ENCODE measurements at places on chromosomes 6 and 20. TPM values are rescaled to one million over a fixed set of nuclear protein-coding genes. Genes with fewer than 3 reads are reported as not detected.

DNA sequence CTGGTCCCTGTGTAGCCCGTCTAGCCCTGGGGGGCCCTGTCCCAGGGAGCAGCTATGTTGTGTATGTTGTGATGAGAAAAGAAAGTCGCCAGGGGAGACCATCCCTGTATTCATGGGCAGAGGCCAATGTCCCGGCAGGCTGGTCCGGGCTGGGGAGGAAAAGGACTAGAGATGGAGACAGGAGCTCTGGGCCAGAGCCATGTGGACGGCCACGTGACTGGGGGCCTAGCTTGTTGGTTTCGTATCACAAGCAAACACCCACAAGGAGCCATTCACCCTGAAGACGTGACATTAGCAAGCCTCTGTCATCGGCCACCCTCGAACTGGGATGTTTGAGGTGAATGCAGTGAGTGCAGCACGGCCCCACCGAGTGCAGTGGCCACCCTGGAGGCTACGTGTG lies 2.9 kb upstream of the HRH3 start:
- no peak for DNase-seq

DNA sequence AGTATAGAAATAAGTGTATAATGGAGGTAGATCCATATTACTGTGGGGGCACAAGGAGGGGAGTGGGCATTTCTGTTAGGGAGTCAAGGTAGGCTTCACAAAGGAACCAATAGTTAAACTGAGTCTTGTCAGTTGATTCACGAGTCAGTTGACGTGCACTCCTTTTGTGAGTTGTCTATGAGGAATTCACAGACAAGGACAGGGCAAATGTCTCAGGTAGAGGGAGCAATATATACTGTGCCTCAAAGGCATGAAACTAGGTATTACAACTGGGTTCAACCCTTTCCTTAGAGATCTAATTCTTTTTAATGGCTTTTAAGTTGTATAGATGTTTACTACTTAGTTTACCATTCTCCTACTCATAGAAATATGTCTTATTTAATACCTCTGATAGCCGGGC lies 11.0 kb downstream of the TMEM14C start:
- no peak for DNase-seq

DNA sequence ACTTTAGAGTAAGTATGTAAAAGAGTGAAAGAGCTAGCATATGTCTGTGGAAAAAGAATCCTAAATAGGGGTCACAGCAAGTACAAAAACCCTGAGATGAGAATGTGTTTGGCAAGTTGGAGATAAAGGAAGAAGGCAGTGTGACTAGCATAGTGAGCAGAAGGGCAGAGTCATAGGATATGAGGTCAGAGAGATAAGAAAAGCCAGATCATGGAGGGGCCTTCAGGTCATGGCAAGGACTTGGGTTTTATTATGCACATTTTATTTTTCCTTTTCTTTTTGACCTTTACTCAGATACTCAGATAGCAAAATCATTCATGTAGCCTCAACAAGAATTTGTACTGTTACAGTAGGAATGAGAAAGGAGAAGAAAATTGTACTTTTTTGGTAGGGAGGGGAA lies 138.0 kb downstream of the GJA1 start:
- DNase-seq = no peak

The CLDN20 gene
- total RNA-seq = not detected

GRCh38 chr6:15620611-15621010 lies 42.2 kb downstream of the DTNBP1 start:
- no peak for DNase-seq

The ADGRB3 gene
- total RNA-seq = 0.10 TPM

DNA sequence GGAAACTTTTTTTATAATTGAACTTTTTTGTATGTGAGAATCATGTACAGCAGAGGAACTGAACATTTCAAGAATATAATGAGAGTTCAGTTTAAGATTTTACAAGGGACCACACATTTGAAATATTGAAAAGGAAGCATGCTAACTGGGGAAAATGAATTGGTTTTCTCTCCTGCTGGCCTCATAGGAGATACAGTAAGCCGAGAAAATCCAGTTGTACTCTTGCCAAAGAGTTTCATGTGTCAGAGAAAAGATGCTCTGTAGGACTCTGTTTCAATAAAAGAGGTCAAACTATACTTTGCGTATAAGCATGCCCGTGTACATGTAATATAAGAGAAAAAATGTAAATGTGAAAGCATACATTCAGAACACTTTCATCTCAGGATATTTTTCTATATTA lies 393.5 kb upstream of the NRSN1 start:
- no peak for DNase-seq

DNA sequence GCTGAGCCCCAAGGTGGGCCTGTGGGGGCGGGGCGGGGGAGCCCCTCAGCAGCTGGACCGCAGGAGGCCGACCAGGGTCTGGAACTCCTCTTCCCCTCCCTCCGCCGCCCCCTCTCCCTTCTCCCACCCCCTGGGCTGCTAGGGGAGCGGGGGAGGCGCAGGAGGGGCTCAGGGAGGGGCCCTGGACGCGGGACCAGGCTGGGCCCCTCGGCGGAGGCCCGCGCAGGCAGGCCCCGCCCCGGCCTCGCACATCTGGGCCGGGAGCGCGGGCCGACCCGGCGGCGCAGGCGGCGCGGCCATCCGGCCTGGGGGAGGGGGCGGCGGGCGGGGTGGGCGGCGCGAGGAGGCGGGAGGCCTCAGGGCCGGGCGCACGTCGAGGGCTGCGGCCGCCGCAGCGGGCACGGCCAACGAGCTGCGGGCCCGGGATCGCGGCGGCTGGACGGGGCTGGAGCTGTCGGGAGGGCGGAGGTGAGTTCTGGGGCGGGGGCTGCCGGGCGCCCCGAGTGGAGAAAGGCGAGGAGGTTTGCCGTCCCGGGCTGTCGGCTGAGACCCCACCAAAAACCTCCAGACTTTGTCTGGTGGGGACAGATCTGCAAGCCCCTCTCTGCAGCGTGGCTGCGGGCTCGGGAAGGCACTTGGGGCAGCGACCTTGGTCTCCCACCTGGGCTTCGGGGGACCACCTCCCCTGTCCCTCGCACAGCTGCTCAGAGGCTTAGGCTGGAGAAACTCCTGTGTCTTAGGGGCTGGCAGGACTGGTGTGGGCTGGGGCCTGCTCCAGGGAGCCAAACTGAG lies at the start of gene HSPA12B:
Gene HSPA12B, plus strand, starts transcription at position 359 of the 792 bp plus-strand sequence. CDS start 5,990 bp downstream, outside the sequence.
- DNase-seq = no peak

DNA sequence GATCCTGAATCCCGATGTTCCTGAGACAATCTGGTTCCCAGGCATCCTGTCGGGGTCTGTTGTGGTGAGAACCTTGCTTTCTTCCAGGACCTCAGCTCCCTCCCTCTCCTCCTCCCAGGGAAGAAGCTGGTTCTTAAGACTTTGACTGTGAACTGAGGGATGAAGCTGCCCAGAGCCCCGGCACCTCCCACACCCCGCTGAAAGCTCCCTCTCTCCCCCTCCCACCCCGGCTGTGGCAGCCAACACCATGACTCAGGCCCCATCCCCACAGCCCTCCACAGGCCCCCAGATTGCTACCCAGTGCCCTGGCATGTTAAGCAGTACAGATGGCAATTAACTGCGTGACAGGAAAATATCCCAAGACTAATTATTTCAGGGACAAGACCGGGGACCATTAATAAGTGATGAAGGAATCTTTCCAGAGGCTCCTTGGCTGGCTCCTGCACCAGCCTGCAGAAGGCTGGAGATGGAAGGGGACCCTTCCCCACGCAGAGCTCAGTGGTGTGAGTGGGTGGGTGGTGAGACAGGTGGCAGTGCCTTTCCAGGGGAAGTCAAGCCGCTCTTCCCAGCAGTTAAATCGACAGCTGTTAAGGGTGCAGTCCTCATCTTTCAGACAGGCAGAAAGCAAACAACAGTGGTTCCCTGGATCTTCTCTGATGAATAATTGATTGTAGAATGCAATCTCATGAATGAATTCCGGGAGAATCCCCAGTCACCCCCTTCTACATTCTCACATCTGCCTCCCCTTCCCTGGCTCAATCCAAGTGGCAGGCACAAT lies 237.9 kb downstream of the LRFN2 start:
- no peak for DNase-seq

The DDR1 gene
- total RNA-seq = 95.2 TPM

The CENPW gene
- 62.1 TPM for total RNA-seq

- DNase-seq = no peak
These were observed 176.7 kb upstream of the HSF2 start for GRCh38 chr6:122222761-122223160.

- no peak for DNase-seq
These were observed 179.0 kb upstream of the CST7 start for GRCh38 chr20:24769878-24770627.

The RFX6 gene
- total RNA-seq = not detected

- no peak for DNase-seq
These were observed 75.7 kb upstream of the OPRM1 start for GRCh38 chr6:153963352-153963751.

The ERVFRD-1 gene
- total RNA-seq = not detected

DNA sequence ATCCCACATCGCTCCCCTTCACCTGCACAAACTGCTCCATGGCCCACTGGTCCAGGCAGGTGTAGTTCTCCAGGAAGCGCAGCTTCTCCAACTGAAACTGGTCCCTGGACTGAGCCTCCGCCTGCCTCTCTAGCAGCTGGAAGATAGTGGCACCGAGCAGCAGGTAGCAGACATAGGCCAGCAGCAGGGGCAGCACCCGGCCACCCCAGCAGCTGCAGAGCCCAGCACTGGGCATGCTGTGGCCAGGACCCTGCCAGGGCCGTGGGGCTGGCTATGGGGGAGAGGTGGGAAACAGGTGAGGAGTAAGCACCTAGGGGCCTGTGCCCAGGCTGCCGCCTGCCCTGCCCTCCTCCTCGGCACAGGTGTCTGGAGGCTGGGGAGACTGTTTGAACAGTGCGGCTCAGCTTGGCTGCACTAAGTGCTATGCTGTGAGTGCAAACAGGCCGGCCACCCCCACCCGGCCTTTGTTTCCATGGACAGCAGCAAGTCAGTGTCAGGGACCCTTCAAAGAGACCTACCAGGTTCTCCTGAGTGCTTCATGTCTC lies at the start of gene KCNK16:
Gene KCNK16, minus strand, starts transcription at position 397 of the 545 bp plus-strand sequence. Its CDS starts 162 bp downstream, at position 235.
- DNase-seq = no peak

DNA sequence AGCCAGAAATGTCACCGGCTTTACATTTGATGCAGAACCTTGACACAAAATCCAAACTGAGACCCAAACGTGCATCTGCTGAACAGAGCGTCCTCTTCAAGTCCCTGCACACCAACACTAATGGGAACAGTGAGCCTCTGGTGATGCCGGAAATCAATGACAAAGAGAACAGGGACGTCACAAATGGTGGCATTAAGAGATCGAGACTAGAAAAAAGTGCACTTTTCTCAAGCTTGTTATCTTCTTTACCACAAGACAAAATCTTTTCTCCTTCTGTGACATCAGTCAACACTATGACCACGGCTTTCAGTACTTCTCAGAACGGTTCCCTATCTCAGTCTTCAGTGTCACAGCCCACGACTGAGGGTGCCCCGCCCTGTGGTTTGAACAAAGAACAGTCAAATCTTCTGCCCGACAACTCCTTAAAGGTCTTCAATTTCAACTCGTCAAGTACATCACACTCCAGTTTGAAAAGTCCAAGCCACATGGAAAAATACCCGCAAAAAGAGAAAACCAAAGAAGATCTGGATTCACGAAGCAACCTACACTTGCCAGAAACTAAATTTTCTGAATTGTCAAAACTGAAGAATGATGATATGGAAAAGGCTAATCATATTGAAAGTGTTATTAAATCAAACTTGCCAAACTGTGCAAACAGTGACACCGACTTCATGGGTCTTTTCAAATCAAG lies 108.4 kb downstream of the RTN4IP1 start:
- no peak for DNase-seq

- no peak for DNase-seq
These were observed 10.5 kb downstream of the GNAS-AS1 start for GRCh38 chr20:58839991-58840747.

DNA sequence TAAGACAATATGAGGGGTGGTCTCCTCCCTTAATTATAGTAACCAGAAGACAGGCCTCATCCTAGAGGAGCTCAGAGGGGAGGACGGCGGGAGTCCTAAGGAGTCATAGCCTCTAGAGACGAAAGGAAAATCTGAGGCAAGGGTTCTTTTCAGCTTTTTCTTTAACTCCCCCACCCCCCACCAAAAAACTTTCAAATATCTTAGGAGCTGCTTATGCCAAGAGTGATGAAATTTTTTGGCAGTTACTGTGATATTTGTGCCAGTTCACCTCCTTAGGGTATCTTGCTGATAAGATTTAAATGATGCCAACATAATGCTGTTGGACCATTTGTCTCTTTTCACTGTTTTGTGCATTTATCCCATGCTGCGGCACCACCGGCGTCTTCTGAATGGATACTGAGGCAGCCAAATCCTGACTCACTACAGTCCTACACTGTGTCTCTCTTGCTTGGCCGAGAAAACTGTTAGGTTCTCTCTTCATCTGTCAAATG lies 44.5 kb upstream of the DSE start:
- DNase-seq = no peak

The HSPA12B gene
- 0.21 TPM for total RNA-seq

DNA sequence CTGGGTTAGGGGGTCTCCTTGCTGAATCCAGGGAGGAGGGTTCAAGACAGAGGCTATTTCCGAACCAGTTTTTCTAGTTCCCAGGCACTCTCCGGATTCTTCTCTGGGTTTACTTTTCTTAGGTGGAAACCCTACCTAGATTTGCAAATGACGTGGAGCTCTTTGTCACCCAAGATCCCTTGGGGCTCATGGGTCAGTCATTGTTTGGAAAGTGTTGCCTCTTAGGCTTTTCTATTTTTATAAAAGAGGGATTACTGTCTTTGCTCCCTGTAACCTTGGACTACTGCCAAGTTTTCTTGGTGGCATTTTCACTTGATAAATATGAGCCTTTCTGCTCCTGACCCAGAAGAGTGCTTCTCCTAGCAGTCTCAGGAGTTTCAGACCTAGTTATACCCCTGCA lies 33.6 kb downstream of the FAM209B start:
- no peak for DNase-seq

DNA sequence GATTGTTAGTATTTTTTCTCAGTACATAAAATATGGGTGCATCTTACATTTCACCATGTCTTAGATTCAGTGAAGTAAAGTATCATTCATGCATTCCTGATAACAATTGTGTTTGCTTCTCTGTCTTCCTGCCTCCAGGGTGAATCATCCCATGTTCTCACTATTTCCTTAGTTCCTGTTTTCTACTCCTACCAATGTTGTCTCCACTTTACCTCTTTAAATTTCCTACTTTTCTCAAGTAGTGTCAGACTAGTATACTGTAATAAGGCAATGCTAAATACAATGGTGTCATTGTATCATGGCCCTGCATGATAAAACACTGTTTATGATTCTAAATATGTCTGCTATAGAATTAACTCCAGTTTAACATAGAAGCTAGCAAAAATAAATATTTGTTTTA lies 37.4 kb upstream of the GABRR1 start:
- no peak for DNase-seq

DNA sequence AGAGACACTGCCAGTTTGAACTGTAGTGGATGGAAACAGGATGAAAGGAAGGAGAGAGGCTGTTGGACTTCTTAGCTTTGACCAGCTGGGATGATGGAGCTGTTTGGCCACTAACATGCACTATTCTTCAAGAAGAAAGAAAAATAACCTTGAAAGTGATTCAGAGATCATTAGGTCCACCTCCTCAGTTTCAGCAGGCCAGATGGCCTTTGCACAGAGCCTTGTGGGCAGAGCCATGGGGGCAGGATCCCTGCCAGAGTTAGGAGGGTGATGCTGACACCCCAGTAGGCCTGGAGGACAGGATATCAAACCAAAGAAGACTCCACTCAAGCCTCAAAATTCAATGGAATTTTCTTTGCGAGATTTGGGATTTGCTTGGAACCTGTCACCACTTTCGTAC lies 74.5 kb upstream of the TMEM181 start:
- DNase-seq = no peak

Measured in Panc1 (cell line).